Cortex of kidney (tissue), 1 donor: ENCODE measurements at places on chromosomes 1 and 21.

- no peak for DNase-seq
Measured at GRCh38 chr1:115107516-115108260, 18.4 kb upstream of the TSPAN2 start.

DNA sequence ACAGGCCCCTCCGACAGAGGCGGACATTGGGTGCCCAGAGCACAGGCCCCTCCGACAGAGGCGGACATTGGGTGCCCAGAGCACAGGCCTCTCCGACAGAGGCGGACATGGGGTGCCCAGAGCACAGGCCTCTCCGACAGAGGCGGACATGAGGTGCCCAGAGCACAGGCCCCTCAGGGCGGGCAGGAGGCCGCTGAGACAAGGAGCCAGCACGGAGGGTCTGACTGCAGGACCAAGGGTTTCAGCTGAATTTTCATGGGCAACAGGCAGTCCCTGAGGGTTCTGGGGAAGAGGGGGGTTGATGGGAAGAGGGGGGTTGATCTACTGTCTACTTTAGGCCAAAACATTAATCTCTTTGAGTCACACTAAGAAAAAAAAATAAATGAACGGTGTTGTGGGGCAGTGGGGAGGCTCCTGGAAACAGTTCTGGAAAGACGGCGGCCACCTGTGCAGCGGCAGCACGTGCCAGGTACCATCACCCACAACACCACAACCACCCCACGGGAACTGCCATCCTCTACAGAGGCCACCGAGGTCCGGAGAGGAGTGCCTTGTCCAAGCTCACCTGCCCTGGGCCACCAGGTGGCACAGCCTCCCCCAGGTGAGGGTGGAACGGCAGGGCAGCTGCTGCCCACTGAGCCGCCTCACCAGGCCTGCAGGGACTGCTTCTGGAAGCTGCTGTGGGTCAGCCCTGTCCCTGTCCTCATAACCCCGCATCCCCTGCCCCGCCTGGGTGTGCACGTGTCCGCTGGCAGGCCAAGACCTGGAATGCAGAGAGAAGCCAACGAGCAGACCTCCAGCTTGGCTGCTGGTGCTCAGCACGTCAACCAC is 20.5 kb downstream of the PRDM15 start:
- DNase-seq, result no peak

- DNase-seq, result no peak
Measured at GRCh38 chr1:202567738-202568137, 142.5 kb downstream of the SYT2 start.

GRCh38 chr1:18021242-18021641 is 86.4 kb upstream of the IGSF21 start:
- DNase-seq, result no peak

DNA sequence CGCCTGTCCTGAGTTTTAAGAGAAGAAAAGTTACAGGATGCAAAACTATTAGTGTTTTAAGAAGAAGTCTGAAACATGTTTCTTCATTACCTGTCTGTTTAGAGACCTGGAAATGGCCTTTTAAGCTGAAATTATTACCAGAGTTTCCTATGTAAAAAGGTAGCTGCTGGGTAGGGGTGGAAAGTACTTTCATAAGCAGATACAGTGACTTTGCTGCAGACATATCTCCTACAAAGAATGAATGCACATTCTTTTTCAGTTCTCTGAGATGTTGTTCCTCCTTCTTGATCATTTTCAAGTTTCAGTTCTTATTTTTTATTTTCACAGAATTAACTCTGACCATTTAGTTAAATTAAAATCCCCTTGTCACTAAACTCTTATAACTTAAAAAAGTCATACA is 1329.6 kb downstream of the KCNT2 start:
- DNase-seq, result no peak

DNA sequence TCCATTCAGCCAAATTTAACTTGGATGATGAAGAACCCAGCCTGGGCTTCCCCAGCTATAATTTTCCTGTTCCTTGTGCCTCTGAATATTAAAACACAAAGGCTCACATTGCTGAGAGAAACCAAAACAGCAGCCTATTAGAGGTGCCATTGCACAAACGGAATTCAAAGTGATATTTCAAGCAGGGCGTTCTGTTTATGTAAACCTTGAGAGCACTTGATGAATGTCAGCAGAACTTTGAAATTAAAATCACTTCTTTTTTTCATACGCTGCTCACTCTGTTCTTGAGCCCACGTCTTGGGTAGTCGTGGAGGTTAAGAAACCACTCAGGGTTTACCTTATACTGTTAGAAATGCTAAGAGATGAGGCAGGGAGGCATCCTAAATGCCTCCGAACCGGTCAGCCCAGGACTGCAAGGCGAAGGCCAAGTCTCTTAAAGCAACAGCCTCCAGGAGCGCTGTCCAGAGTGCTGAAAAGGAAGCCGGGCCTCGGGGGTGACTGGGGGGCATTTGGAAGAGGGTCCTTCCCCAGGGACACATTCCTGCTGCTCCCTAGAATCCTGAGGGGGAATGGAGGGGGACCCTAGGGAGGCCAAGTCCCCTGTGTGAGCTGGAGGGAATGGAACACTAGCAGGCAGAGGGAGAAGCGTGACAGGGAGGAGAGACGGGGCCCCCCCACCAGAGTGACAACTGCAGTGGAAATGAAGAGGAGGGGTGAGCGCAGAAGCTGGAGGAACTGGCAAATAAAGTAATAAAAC is 154.8 kb upstream of the VAMP3 start:
- no peak for DNase-seq

GRCh38 chr1:14553711-14554110 is 44.8 kb upstream of the KAZN start:
- no peak for DNase-seq

- DNase-seq, result no peak
Measured at GRCh38 chr1:234963180-234963903, 165.3 kb downstream of the TOMM20 start.

DNA sequence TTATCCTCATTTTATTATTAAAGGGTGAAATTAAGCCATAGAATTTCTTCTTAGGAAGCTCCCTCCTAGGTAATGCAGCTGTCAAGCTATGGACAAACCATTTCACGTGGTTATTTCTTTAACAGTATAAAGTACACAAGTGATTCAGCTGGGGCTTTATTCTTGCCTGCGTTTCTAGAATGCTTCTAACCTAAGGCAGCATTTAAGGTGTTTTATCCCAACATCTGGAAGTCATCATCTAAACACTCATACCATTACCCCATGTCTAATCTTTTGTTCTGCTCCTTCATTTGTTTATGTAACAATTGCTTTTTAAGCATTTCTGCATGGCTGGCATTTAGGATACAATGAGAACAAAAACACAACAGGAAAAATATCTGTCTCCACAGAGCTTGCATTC is 829.2 kb upstream of the ADAMTS5 start:
- DNase-seq, result no peak

DNA sequence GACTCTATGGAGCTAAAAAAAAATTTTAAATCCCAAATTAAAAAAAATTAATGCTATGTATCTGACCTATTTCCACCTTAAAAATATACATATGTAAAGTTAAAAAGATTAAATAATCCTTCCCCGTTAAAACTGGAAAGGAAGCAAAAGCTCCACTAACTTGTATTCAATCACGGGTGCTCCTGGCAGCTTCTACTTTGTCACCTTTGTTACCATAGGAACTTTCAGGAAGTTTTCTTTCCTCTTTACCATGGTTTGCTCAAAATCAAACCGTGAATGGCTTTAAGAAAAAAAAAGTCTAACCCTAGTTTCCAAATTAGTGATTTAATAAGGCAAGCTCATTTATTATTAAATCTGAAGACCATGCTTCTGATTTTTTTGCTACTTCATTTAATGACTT is 3.5 kb downstream of the GPATCH2 start:
- no peak for DNase-seq

DNA sequence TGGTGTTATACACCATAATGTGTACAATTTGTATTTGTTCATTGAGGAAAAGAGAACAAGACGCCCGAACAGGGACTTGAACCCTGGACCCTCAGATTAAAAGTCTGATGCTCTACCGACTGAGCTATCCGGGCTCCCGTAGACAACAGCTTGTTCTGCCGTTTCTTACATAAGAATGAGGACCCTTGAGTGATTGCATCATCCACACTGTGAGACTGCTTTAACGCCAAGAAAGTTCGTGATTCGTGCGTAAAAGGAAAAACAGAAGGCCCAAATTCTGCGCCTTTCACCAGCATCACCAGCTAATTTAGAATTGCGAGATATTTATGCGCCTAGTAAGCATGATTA is 9.3 kb upstream of the MDM4 start:
- no peak for DNase-seq

DNA sequence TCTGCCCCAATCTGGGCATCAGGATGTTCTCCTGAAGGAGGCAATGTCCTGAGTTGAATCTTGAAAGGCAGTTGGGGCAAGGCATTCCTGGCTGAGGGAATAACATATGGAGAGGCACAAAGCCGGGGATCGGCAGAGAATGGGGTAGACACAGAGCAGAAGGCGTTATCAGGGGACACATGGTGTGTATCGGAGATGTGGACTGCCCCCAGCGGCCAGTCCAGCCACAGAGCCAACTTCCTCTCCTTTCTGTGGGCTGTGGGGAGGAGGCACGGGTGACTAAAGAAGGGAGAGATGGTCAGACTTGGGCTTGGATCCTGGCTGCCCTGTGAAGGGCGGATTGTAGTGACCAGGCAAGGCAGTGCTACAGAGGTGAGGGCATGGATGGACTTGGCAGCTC is 32.1 kb downstream of the FOXD2 start:
- DNase-seq, result no peak

DNA sequence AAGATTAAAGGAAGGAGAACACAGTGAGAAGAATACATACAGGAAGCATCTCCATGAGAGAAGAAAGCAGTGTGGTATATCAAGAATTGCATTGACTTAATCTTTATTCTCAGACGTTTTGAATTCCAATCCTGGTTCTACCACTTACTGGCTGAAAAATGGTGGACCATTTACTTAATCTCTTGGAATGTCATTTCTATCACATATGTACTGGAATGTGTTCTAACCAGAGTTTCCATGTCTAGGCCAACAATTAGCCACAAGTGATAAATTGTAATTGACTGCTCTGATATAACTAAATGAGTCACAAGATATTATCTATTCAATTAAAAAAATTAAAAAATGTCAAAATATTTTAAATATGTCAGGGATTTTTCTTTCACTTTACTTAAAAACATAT is 626.1 kb downstream of the PTPRC start:
- no peak for DNase-seq

- no peak for DNase-seq
Measured at GRCh38 chr1:168989985-168990384, 116.5 kb upstream of the ATP1B1 start.

GRCh38 chr1:160883581-160884513 is 1.1 kb downstream of the ITLN1 start:
- DNase-seq, result no peak

DNA sequence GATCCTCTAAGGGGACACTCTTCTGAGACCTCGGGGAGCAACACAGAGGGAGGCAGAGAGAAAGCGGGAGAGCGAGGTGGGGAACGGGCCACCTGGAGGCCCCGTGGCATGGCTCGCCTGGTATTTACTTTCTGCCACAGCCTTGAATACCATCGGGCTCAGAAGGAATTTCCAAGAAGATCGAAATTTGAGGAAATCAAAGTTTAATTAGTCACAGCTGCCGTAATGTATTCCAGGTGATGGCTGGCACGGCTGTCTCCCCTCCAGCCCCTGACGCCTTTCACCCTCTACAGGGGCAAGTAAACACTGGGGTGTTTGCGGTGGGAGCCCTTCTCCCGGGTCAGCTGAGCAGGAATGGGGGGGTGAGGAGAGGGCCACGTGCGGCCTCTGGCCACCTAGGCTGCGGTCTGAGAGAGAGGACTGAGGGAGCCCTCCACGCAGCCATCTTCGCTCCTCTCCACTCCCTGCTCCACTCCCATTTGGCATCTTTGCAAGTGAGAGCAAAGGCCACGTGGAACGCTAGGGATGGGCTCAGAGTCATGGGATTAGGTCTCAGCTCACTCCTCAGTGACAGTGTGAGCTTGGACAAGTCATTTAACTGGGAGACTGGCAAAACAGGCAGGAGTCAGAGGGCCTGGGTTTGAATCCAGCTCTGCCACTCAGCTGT is 125.2 kb downstream of the SYF2 start:
- no peak for DNase-seq

DNA sequence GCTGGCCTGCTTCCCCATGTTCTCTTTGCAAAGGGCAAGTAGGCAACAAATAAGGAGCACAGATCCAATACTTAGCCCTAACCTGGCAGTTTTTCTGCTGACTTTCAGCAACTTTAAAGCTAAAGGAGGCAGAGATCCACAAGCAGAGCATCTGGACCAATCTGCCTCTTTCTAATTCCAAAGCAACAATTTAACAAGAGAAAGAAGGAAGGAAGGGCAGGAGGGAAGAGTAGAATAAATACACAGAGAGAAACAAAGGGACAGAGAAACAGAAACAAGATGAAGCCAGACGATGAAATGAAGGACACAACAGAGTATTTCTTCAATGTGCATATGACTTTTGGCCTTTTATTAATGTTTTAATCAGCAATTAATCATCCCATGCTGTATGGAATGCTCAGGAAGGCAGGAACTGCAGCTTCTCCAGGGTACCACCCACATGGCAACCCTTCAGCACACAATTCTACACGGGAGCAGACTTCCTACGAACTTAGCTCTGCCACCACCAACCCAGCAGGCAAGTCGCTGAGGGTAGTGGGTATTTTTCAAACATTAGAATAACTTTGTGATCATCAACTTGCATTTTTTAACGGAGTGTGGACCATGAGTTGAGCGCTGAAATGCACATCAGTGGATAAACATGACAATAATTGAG is 15.3 kb downstream of the CLCC1 start:
- no peak for DNase-seq

DNA sequence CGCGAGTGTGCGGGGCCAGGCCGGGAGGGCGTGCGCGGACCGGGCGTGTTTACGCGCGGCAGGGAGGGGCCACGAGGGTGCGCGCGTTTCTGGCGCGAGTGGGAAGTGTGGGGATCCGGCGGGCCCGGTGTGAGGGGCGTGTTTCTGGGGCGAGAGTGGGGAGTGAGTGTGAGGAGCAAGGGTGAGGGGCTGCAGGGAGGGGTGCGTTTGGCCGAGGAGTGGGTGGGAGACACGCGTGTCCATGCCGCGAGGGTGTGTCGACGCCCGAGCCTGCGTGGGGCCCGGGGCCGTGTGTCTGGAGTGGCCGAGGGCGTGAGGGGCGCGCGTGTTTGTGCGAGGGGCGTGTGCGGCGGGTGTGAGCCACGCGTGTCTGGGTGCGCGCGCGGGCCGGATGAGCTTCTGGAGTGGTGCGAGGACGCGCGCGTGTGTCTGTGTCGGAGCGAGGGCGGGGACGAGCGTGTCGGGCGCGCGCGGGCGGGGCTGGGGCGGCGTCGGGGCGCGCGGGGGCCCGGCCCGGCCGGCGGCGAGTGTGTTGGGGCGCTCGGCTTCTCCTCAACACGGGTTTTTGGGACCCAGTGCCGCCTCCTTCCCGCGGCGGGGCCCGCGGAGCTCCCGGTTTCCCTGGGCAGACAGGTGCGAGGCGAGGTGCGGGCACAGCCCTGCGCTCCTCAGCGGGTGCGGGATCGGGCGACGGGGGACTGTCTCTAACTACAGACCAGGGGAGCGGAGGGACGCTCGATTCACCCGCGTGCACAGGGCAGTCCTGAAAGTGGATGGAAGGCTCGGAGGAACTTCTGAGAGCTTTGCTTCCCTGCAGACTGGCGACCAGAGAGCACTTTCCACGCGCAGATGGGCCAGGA is 65.8 kb upstream of the VAMP3 start:
- DNase-seq, result no peak
